ENCODE measurements at places on chromosomes 13 and 19.

DNA sequence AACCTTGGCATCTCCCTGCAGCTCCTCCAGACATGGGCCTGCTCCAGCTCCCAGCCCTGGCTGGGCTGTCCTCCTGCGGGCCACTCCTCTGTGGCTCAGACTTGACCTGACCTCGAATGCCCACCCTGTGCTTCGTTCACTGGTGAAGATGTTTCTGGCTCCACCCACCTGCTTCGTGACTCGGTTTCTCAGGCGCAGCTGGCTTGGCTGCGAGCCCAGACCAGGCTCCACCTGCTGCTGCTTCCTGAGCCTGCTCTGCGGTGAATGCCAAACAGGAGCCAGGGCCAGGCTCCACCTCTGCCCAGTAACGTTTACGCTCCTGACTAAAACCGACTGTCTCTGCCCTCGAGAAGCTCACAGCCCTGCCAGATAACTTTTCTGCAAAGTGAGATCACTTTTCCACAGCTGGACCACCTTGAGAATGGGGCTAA lies 8.9 kb upstream of the RSPH6A start:
- DNase-seq, result no peak

DNA sequence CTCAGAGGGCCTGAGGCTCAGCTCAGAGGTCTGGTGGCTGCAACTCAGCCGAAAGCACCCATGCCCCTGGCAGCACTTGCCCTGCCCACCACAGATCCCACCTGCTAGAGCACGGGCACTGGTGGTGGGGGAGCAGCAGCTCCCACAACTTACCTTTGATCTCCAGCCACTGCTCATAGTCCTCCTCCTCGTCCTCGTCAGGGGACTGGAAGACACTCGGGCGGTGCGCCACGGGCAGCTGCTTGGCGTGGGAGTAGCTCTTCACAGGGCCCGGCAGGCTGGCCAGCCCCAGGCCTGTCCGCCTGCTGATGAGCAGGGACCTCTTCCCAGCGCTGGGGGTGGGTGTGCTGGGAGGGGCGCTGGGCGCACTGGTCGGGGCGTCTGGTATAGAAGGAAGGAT lies 14.6 kb downstream of the SUGP1 start:
- DNase-seq, result no peak

DNA sequence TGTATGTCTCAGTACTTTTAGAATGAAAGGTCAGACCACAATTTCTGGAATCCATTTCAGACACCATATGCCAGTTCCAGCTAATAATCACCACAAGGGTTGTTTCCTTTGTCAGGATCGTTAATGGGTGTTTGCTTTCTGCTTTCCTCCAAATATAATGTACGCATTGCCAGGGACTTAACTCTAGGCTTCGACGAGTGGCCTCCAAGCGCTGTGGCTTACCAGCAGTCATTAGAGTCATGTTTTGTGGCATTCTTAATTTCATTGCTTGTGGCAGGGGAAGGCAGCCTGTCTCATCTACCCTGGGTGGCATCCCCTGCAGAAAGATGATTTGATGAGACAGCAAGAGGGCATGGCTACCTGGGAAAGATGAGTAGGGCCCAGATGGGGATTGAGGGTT lies 22.5 kb downstream of the SAFB start:
- no peak for DNase-seq

DNA sequence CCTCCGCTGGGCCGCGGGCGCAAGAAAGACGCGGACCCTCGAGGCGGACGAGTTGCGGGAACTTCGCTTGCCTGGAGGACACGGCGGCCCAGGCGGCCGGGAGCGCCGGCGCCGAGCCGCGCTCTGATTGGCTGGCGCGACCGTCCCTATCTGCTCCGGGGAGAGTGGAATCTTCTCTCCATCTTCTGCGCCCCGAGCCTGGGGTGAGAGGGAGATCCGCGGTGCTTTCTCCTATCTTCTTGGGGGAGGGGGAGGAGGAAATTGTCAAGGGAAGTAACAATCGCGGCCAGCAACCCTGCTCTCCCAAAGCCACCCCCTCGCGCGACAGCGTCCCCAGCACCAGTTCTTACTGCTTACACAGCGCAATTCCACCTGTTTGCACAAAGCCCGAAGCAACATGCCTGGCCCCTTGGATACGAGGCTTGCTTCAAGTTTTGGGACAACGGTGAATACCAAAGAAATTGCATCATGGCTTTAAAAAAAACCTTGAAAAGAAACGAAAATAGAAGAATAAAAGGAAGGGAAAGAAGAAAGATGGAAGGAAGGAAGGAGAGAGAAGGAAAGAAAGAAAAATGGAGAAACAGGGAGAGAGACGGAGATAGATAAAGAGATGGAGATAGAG lies 4.8 kb downstream of the SOX21 start:
- no peak for DNase-seq
